Activated CD4-positive, alpha-beta memory T cell treated with anti-CD3 and anti-CD28 coated beads, Interleukin-2, amount 10 ng/mL, durations not matched to agents 7 days and 5 days (primary cell): ENCODE measurements at places on chromosomes 7 and 10. TPM values are rescaled to one million over a fixed set of nuclear protein-coding genes. Genes with fewer than 3 reads are reported as not detected.

The SLF2 gene
- total RNA-seq = 34.9 TPM

The DENND10 gene
- 57.1 TPM for total RNA-seq

The TAS2R41 gene
- total RNA-seq = not detected

The SRRT gene
- total RNA-seq = 202 TPM

The TEX36 gene
- not detected for total RNA-seq

The TMEM139 gene
- 0.73 TPM for total RNA-seq

The PARD3 gene
- total RNA-seq = 0.15 TPM

The ARL5B gene
- 20.4 TPM for total RNA-seq

The FAM25G gene
- total RNA-seq = not detected

The THSD7A gene
- not detected for total RNA-seq

The TMEM196 gene
- total RNA-seq = not detected

The TMEM236 gene
- 0.08 TPM for total RNA-seq

The PPIF gene
- 88.4 TPM for total RNA-seq

The FAM25C gene
- total RNA-seq = not detected

The CYP2C9 gene
- total RNA-seq = not detected

The EGR2 gene
- 6.4 TPM for total RNA-seq

The ARMC3 gene
- total RNA-seq = not detected

The GBX1 gene
- total RNA-seq = not detected

The ERVW-1 gene
- not detected for total RNA-seq

The GSTO2 gene
- 1.8 TPM for total RNA-seq

The ACSM6 gene
- not detected for total RNA-seq

The SHOC2 gene
- 45.6 TPM for total RNA-seq

The ADAM22 gene
- 1.5 TPM for total RNA-seq

The IDI2 gene
- not detected for total RNA-seq

The CACNA2D1 gene
- total RNA-seq = not detected

The SFTPA2 gene
- not detected for total RNA-seq

The RTKN2 gene
- total RNA-seq = 6.9 TPM

The SPDYE2B gene
- 0.15 TPM for total RNA-seq

The CYP26A1 gene
- total RNA-seq = not detected

The AKAP9 gene
- total RNA-seq = 41.7 TPM

The HPS6 gene
- 24.7 TPM for total RNA-seq

The AMZ1 gene
- 0.78 TPM for total RNA-seq

The SGCE gene
- total RNA-seq = 0.93 TPM

The GNAI1 gene
- not detected for total RNA-seq

The INSYN2A gene
- total RNA-seq = not detected

The OPN1SW gene
- not detected for total RNA-seq

The NYAP1 gene
- total RNA-seq = 0.13 TPM

The CTBP2 gene
- 0.15 TPM for total RNA-seq

The MMP21 gene
- not detected for total RNA-seq

The KLF14 gene
- total RNA-seq = not detected

The GNG11 gene
- total RNA-seq = not detected

The C7orf33 gene
- total RNA-seq = not detected

The ANKRD30A gene
- not detected for total RNA-seq
